ENCODE measurements at places on chromosomes 3 and 15.

GRCh38 chr3:33089515-33089914, 7.4 kb downstream of the GLB1 start:
- DNase-seq, result no peak

DNA sequence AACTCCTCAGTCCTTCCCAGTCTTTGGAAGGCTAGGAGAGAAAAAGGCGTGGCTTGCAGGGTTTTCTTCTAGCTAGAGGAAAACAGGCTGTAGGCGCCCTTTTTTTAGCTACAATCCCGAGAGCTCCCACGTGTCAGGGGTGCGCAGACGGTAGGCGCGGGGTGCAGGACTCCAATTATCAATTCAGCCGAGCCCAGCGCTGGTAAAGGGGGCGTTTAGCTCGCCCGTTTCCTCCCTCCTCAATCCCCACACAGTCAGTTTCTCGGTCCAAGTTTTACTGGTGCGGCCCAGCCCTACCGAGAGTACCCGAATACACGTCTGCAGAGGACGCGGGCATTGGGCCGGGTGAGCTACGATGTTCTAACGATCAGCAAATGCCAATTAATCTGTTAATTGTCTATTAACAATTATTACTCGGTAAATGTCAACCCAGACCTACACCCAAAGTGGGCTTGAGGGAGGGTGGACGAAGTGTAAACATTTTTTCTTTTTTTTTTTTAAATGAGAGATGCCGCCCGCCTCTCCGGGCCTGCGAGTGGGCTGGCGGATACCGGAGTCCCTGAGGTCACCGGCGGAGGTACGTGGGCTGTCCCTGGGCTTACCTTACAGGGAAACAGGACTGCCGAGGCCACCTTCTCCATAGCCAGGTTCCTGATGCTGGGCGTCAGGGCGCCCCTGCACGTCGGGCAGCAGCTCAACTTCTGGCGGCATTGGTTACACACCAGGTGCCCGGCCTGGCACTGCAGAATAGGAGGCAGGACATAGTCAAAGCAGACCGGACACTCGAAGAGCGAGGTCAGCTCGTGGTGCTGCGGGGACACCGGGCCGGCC, 923 bp downstream of the SIAH2 start:
- peak; percentile 67 for DNase-seq

GRCh38 chr3:70466096-70466495, 153.7 kb upstream of the MDFIC2 start:
- DNase-seq, result no peak

GRCh38 chr15:39250460-39251186, 330.3 kb upstream of the THBS1 start:
- DNase-seq, result no peak

- DNase-seq, result peak; percentile 70
These were observed 17.5 kb downstream of the SLC12A8 start for GRCh38 chr3:125194849-125195601.

GRCh38 chr3:98213276-98213675, 46.8 kb downstream of the OR5H15 start:
- no peak for DNase-seq

- no peak for DNase-seq
These were observed 13.1 kb downstream of the CCR1 start for GRCh38 chr3:46194868-46195553.

DNA sequence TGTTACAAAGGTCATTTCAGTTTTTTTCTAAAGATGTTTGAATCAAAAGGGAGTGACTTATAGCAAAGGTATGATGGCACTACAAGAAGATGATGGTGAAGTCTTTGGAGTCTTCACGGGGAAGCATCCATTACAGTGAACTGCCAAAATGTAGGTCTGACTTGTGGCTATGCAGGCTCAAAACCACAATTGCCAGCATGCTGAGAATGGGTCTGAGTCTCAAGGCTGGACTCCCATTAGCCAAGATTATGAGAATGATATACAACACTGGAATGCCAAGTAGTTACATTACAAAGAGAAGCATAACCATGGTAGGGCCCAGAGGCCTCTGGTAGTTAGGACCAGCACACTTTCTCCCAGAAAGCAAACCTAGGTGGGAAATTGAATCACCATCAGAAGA, 194.2 kb downstream of the MTHFS start:
- peak; percentile 35 for DNase-seq

GRCh38 chr3:90011131-90011530, 903.7 kb downstream of the EPHA3 start:
- DNase-seq, result no peak

- no peak for DNase-seq
These were observed 114.7 kb upstream of the FRMD4B start for GRCh38 chr3:69500604-69501003.

DNA sequence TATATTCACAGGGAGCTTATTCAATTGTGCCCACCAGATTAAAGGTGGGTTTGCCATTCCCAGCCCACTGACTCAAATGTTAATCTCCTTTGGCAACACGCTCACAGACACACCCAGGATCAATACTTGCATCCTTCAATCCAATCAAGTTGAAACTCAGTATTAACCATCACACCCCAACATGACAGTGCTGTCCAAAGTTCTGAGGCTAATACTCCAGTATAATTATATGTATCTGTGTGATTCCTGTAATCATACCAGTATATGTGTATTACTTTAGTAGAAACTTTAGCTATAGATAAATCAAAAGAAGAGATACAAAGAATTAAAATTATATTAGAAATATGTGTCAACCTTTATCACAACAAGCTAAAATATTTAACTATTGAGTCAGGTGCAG, 1166.0 kb downstream of the ZPLD1 start:
- DNase-seq, result no peak

DNA sequence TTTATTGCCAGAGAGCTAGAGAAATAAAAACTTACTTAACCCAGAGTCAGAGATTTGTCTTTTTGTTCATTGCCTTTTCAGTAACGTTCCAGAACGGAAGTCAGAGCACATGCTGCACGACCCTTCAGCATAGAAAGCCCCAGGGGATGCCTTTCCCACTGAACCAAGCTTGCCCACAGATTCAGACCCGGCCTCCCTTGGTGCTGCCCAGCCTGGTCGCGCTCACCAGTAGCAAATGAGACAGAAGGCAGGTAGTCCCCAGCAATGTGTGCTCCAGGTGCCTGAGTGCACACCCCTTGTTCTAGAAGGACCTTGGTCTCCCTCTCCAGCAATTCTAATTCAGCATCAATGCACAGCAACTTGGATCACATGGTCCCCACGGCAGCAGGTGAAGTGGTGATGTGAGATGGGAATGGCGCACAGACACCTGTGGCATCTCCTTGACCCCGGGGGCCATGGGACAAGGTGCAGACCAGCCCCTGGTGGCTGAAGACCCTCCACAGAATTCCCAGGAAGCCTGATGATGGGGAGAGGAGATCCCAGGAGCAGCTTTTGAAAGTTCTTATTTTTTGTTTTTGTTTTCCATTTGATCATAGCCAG, 91.8 kb upstream of the IQSEC1 start:
- no peak for DNase-seq

DNA sequence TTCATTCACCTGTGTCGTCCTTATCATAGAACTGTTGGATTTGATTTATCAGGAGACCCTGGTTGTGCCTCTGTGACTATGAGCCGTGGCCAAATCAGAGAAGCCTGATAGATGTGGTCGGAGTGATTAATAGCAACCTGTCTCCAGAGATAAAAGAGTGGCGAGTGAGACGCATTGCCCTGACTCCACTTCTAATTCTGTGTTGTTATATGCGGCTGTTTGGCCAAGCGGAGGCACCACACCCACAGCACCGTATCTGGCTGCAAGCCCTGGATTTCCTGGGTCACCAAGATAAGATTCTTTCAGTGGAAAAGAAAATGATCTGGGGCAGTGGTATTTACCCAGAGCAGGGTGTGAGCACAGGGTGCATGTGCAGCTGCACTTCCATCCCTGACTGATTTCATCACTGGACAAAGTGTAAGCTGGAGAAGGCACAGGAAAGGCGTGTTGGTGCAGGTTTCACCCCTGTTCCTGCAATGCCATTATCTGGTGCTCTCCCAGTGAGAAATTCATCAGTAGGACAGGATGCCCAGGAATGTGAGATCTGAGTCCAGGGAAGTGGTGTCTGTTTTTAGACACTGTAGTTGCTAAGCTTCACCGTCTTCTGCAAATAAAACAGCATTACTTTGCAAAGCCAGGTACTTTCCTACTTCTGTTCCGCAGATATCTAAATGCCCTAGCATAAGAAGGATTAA, 84.6 kb downstream of the CD47 start:
- no peak for DNase-seq

DNA sequence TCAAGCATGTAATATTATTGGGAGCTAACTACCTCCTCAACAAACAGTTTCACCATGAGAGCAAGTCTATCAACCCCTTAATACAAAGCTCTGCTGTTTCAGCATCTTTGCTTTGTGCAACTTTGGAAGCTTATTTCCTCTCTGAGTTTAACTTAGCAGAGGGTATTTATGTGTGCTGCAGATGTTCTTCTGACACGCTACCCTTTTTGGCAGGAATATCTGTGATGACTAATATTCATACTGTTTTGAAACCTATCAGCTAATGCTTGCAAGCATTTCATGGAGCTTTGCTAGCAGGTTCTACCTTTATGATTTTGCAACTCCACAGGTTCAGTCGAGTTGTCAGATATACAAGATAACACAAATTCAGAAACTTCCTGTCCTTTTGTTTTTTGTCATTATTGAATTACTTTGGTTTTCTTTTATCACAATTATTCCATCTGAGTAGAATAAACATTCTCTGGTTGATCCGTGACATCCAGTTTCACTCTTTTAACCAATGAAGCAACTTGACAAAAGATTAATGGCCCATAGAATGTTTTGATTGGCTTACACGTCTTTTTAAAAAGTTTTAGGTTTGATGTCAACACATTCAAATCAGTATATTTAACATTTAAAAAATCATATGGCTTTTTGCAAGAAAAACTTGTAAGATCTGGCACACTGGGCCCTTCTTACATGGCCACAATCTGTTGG, 1.7 kb upstream of the SLC9A9 start:
- DNase-seq, result peak; percentile 75

DNA sequence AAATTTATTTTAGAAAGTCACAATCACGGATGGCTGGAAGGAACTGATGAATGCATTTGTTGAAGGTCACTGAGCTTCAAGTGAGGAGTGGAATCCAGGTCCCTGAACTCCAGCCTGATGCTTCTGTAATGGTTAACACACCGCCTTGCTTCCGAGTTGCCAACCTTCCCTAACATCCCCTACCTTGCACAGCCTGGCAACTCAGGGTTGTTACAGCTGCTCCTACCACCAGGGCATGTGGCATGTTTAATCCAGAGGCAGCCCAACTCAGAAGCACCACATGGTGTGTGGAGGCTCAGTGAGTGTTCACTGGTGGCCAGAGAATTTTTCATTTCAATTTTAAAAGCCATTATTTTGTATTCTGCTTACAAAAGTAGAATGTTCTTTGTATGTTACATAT, 4.9 kb downstream of the TM2D3 start:
- no peak for DNase-seq

- no peak for DNase-seq
These were observed 43.2 kb downstream of the MAP3K13 start for GRCh38 chr3:185406121-185406620.

GRCh38 chr15:27250223-27250622, 279.2 kb downstream of the GABRG3 start:
- DNase-seq, result no peak

DNA sequence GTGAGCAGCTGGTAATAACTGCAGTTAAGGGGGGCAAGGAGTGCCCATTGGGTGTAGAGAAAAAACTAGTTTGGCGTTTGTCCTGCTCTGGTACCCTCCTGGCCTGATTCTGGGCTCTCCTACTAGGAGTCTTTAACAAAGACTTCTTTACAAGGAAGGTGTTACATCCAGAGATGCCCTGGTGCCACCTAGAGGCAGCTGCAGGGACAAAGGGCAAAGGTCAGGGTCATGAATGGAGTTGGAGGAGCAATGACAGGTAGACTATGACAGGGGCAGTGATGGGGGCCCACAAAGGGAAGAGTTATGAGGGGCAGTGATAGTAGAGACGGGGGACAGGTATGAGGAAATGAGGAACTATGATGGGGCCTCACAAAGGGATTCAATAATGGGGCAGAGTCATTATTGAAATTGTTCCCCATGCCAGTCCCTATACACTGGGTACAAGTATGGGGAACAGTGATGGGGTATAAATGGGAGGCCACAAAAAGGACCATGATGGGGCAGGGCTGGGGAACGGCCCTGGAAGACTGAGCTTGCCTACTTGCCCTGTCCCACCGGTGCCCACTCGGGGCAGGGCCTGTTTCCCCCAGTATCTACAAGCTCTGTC, 7.9 kb downstream of the CCDC71 start:
- DNase-seq, result no peak

DNA sequence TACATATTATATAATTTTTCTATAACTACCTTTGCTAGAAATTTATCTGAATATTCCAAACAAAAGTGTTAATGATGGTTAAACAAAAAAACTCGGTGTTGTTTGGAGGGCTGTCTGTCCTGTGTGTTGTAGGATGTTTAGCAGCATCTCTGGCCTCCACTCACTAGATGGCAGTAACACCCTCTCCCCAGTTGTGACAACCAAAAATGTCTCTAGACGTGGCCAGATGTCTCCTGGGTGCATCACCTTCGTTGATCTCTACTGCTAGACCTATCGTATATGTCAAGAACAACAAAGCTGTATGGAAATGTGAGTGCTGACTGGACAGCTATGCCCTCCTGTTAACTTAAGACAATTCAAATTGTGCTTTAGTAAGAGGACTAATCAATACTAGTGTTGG, 14.1 kb downstream of the ANKRD34C start:
- no peak for DNase-seq

- no peak for DNase-seq
These were observed 20.6 kb upstream of the UBE2E1 start for GRCh38 chr3:23785097-23785645.

- no peak for DNase-seq
These were observed 59.2 kb upstream of the OSBPL11 start for GRCh38 chr3:125654526-125654925.

DNA sequence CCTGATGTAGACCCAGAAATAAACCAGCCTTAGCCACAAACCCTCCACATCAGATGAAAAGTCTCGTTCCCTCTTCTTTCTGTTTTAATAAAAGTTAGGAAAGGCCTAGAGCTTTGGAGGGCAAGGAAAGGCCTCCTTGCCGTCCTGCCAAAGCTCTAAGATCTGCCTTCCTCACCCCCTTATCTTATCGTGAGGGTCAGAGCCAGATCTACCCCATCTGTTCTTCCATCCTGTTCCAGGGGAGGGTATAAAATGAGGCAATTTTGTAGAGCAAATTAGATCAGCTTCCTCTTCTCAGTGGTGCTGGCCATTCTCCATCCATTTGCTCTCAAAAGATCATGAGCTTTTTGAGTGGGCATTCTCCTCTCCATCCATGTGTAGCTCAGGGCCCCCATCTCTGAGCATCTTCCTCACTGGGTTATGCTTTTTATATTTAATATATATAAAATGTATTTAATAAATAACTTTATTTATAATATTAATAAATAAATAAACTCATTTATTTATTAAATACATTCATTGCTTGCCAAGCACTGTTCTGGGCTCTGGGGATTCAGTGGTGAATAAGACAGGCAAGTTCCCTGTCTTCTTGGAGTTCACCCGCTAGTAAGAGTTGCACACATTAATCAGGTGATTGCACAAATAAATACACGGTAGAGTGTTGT, 2.0 kb upstream of the SLC24A1 start:
- no peak for DNase-seq

DNA sequence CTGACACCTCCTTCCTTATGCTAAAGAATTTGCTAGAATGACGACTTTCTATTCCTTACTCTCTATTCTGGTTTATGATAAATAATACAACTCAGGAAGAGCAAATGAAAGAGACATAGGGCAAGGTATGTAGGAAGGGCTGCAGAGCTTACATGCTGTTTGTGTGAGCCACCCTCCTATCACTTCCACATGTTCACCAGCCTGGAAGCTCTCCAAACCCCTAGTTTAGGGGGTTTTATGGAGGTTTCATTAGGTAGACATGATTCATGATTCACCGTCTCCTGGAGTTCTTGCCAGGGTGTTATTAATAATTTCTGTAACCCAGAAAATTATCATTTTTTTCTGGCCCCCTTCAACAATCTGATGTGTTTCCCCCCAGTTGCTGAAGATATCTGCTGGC, 172.1 kb upstream of the COL8A1 start:
- no peak for DNase-seq
